Progenitor cell of endocrine pancreas (in vitro differentiated cells): ENCODE measurements at places on chromosomes 12 and 14. TPM values are rescaled to one million over a fixed set of nuclear protein-coding genes. Genes with fewer than 3 reads are reported as not detected.

The TRPV4 gene
- total RNA-seq = 5.2 and 7.3 TPM in 2 replicates

DNA sequence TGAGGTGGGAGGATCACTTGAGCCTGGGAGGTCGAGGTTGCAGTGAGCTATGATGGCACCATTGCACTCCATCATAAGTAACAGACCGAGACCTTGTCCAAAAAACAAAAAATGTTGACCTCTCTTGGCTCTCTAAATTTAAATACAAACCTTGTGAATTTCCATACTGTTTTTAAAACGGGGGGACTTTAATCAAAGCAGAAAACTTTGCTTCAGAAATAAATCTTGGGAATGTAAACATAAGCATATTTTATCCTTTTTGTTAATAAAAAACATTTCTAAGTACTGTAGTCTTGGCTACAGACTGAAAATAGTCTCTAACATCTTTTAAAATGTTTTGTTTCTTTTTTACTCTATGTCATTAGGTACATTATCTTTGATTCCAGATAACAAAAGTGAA lies 130.7 kb upstream of the RASSF8 start:
- DNase-seq = no peak

The IRF2BPL gene
- total RNA-seq = 51.1 and 56.2 TPM in 2 replicates

DNA sequence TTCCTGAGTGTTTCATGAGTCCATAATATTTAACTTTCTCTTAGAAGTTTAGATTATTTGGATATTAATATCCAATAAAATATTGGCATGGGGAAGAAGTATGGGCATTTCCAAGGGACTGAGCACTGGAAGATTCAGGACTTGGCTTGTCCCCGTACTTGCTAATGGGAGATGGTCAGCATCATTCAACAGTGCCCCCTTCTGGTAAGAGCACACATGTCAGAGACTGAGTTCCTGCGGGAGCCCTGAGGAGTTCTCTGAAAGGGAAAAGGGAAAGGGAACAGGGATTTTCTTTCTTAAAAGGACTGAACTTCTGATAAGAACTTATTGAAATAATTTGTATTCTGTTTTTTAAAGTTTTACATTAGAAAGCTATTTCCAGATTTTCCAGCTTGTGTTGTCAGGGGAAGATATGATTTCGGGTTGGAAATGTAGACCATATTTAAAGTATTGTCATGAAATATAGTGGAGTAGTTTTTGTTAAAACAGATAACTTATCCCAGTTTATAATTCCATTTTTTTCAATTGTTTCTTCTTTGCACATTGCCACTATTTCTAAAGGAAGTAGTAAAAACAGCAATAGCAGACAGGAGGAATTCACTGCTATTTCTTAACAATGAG lies 59.8 kb upstream of the C12orf71 start:
- DNase-seq = peak; percentile 55

The LTBP2 gene
- 0.47 and 0.79 TPM in 2 replicates for total RNA-seq

DNA sequence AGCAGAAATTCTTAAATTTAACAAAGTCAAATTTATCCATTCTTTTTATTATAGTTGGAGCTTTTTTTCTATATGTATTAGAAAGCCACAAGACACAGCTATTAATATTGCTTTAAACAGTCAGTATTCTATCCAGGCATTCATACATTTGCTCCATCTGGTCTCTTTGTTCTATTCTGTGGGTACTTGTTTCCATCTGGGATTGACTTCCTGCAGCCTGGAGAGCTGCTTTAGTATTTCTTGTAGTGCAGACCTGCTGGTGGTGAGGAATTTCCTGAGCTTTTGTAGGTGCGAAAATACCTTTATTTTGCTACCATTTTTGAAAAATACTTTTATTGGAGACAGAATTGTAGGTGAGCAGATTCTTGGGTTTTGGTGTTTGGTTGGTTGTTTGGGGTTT lies 29.0 kb downstream of the CCDC60 start:
- no peak for DNase-seq

DNA sequence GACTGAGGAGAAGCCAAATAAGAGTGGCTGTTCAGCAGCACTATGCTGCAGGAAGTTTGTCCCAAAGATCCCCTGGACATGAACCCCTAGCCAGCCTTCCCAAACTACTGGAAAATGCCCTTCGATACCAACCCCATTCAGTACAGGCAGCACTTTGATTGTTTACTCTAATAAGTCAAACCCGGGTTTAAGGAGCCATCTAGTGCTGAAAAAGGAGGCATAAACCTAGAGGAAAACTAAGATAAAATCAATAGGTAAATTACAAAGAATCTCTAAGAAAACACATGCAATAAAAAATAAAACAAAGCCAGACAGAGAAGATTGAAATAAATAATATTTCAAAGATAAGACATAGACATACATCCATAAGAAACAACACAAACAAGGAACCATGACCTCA lies 771.6 kb downstream of the RPS29 start:
- DNase-seq = no peak

DNA sequence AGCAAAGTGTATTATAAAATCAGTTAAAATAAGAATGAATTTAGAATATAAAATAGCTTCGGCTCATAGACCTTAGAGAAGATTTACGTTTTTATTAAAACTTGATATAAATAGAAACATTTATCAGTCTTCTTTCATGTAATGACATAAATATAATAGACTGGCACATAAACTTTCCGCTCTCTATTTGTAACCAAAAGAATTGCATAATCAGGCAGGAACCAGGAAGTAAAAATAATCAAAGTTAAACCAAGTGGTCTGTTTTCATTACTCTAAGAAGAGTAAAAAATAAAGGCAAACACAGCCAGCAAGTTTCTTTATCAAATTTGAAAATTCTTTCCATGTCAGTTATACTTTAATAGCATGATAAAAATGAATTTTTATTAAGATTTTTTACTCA lies 46.3 kb upstream of the ATP2A2 start:
- DNase-seq = no peak

DNA sequence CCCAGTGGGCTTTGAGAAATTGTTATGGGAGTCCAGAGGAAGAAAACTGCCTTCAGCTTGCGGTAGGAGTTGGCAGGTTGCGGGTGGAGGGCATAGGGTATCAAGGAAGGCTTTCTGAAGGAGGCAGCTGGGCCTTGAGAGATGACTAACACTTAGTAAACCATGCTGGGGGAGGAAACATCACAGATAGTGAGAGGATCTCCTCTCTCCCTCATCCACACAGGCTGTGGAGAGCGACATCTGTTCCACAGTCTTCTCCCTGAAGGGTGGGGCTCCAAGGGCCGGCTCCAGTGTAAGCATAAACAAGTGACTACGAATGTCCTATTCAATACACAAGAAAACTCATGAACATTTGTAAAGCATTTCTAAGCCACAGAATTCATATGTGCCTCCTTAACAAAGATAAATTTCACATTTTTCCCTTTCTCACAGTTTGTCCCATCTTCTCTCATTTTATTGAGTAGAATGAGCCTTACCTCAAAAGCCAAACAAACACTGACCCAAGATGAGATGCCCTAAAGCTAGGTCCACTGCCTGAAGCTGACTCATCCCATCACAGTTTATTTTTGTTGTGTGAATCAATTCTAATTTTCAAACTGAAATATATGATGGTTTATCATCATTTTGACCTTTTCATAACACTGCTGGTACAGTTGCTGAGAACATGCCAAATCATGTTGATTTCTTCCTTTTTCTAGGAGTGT lies 227.9 kb downstream of the SLC25A21 start:
- no peak for DNase-seq

The CDCA3 gene
- 36.1 and 40.6 TPM in 2 replicates for total RNA-seq

The LTB4R gene
- 8.4 TPM in 2 replicates for total RNA-seq

The KRT6C gene
- total RNA-seq = not detected in 2 replicates
